ENCODE measurements at places on chromosomes 13 and 19. TPM values are rescaled to one million over a fixed set of nuclear protein-coding genes. Genes with fewer than 3 reads are reported as not detected.
A peak's percentile ranks its signal among the peaks of the same experiment; 100 is the strongest.

GRCh38 chr13:114105521-114106225 lies 26.8 kb downstream of the RASA3 start:
- DNase-seq = no peak

GRCh38 chr13:85738696-85739320 lies 60.4 kb downstream of the SLITRK6 start:
- DNase-seq = no peak

DNA sequence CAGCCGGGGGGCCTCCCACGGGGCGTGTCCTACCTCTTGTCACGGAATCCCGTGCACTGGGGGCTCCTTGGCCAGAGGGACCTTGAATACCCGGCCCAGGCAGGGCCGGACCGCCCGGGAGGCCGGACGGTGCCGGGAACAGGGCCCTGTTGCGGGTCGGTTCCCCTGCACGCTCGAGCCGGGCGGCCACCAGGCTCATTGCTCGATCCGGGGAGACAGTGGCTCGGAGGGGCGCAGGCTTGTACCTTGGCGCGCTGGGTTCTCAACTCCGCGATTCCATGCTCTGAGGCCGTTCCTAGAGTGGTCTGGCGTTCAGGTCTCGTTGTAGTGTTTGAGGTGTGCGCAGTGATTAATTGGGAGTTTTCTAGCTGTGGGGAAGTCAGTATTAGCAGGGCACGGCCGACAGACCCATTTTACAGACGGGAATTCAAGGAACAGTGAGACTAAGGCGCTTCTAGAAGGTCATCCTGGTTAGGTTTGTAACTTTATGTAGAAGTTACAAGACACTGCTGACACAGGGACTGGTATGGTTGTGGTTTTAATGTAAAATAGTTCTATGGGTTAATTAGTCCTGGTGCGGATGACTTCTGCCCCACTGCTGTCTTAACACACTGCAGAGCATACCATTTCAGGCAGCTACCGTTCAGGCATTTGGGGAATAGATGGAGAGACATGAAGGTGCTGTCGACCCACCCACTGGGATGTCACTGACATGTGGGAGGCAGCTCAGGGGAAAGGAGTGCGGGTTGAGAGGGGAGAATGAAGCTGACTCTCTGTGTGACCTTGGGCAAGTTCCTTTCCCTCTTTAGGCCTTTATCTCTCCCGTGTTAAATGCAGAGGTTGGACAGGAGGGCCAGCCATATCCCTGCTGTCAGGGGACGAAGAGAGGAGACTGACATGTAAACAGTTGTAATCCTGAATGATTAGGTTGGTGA lies 592 bp downstream of the CLPTM1 start:
- DNase-seq = no peak

DNA sequence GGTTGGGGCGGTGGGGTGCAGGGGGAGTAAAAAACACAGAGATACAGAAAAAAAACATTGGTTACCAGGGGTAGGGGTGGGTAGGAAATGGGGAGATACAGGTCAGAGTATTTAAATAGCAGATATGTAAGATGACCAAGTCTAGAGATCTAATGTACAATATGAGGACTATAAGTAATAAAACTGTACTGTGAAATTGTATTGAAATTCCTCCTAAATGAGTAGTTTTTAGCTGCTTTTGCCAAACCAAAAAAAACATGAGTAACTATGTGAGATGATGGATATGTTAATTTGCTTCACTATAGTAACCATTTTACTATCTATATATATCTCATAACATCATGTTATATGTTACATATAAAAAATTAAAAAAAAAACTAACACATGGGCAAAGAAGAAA lies 29.6 kb downstream of the VWA8 start:
- DNase-seq = no peak

- peak; percentile 90 for DNase-seq
Observed at GRCh38 chr19:39435499-39436349, at the start of gene RPS16. RPS16 (minus strand) TSS chr19:39435949; CDS start chr19:39435895, 54 bp downstream.

- no peak for DNase-seq
Observed at GRCh38 chr19:1244693-1245451, 3.3 kb downstream of the ATP5F1D start.

- no peak for DNase-seq
Observed at GRCh38 chr19:19004144-19004543, 29.2 kb downstream of the SUGP2 start.

DNA sequence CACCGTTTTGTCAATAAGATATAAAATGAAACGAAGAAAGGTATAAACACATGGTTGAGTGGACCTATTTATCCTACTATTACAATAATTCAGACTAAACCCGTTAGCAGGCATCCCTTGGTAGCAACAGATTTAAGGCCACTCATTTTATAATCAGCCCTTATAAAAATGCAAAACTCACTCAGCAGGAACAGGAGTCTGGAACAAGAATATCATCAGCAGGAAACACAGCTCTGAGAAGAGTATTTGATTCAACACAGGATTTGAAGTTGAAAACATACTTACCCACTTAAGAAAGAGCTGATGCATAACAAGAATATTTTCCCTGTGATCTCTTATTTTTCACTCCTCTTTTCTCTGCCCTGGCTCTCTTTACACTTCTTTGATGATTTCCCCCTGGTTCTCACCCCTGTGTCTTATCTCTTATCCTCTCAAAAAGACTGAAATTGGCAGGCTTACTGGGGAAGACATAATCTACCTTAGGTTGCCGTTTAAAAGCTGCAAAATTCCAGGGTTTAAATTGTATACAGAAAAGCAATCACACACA lies 1722.7 kb downstream of the SLITRK5 start:
- no peak for DNase-seq

GRCh38 chr19:51694318-51695085 lies 1.4 kb downstream of the SPACA6 start:
- DNase-seq = no peak

DNA sequence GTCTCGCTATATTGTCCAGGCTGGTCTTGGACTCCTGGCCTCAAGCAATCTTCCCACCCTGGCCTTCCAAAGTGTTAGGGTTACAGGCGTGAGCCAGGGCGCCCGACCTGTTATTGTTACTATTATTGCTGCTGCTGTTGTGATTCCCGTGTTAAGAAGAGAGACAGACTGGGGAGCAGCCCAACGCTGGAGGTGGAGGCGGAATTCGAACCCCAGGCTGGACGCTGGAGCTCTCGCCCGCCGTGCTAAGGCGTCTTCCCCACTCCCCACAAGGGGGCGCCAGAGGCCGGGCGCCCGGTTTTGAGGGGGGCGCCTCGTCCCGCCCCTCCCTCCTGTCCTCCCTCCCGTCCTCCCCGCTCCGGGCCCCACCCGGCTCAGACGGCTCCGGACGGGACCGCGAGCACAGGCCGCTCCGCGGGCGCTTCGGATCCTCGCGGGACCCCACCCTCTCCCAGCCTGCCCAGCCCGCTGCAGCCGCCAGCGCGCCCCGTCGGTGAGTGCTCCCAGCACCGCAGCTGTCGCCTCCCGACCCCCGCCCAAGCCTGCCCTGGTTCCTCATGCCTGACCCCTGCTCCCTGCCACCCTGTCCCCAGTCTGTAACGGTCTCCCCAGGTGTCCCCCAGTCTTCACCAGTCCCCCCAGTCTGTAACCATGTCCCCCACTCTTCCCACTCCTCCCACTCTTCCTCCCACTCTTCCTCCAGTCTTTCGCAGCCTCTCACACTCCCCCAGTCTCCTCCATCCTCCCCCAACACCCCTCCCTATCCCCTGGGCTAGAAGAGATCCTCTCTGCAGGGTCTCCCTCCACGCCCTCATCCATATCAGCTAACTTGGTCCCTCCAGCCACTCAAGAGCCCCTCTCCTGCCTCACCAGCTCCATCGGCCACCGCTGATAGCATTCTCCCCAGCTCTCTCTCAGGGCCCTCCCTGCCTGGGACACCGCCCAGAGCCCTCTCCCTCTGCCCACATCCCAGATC lies at the start of gene EHD2:
TSS of gene EHD2 (plus strand) at position 377 of the 976 bp plus-strand sequence. CDS start 3,191 bp downstream, outside the sequence.
- DNase-seq = no peak

GRCh38 chr13:113918981-113919701 lies 54.7 kb downstream of the C13orf46 start:
- no peak for DNase-seq

Gene TEX29
- total RNA-seq = not detected

Gene NLRP4
- total RNA-seq = not detected

Gene ZNF93
- total RNA-seq = 7.3 TPM

Gene GAMT
- total RNA-seq = 25.5 TPM

Gene SIGLEC8
- not detected for total RNA-seq

Gene GNA15
- total RNA-seq = 0.07 TPM

Gene FLT1
- total RNA-seq = 110 TPM

Gene CCDC106
- total RNA-seq = 6.1 TPM

All from pulmonary artery endothelial cell (primary cell).